NCI-H524 (cell line): ENCODE measurements at places on chromosomes 12 and 14.

DNA sequence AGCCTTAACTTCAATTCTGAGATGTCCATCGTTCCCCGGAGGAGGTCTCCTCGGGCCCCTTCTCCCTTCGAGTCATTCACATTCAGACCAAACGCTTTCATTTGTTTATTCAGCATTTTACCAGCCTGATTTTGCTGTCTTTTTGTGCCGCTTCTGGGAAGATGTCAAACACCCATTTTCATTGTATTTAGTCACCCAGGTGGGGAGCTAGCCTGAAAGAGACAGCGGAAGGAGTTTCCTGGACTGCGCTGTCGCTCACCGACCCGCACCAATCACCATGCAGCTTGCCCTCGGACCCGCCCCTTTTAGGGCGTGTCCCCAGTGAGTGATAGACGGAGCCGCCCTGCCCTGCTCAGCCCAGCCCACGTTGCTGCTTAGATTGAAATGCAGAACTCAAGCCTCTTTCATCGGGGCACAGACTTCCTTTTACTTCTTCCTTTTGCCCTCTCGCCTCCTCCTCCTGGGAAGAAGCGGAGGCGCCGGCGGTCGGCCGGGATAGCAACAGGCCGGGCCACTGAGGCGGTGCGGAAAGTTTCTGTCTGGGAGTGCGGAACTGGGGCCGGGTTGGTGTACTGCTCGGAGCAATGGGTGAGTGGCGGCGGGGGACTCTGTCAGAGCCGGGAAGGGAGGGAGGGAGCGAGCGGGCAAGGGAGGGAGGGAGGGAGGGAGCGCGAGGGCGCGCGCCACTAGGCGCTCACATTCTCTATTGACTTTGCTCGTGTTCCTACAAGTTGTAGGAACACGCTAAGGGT is at the start of gene PAX9:
PAX9 (plus strand) TSS at position 355 of the 752 bp plus-strand sequence; CDS start at position 585, 230 bp downstream.
- peak; percentile 98 for DNase-seq

DNA sequence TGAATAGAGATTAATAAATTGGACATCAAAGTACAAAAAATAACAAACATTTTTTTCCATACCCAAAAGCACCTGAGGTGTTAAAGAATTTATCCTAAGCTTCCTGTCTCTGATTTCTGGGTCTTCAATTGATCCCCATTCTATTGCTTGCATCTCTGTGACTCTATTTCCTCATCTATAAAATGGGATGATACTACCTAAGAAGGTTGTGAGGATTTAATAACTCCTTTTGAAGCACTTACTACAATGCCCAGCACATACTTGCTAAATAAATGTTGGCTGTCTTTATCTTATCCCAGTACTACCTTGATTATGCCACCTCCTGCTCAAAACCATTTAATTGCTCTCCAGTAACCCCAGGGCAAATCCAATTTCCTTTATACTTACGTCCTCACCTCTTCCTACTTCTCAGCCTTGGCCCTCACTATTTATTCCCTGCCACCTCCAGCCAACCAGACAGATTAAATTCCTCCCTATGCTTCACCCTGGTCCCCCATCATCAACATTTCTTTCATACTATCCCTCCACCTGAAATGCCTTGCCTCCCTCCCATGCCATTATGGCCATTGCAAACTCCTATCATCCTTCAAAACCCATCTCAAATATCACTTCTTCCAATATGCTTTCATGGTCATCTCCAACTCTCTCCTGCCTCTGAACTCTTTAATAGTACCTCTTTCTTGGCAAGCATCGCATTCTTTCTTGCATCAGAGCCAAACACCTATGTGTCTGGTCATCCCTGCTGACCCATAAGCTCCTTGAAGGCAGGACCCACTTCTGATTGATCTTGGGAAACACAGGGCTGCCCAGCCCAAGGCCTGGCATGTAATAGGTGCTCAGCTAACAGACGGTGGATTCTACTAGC is 7.9 kb upstream of the ASIC1 start:
- DNase-seq: no peak

- no peak for DNase-seq
Observed at GRCh38 chr12:103053089-103053488, 95.6 kb downstream of the ASCL1 start.

GRCh38 chr12:96242597-96242996 is 48.4 kb downstream of the ELK3 start:
- no peak for DNase-seq

DNA sequence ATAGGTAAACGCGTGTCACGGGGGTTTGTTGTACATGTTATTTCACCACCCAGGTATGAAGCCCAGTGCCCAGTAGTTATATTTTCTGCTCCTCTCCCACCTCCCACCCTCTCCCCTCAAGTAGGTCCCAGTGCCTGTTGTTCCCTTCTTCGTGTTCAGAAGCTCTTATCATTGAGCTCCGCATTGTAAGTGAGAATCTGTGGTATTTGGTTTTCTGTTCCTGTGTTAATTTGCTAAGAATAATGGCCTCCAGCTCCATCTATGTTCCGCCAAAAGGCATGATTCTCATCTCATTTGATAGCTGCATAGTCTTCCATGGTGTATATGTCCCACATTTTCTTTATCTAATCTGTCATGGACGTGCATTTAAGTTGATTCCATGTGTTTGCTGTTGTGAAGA is 6.9 kb upstream of the GPRC5D start:
- DNase-seq: no peak

DNA sequence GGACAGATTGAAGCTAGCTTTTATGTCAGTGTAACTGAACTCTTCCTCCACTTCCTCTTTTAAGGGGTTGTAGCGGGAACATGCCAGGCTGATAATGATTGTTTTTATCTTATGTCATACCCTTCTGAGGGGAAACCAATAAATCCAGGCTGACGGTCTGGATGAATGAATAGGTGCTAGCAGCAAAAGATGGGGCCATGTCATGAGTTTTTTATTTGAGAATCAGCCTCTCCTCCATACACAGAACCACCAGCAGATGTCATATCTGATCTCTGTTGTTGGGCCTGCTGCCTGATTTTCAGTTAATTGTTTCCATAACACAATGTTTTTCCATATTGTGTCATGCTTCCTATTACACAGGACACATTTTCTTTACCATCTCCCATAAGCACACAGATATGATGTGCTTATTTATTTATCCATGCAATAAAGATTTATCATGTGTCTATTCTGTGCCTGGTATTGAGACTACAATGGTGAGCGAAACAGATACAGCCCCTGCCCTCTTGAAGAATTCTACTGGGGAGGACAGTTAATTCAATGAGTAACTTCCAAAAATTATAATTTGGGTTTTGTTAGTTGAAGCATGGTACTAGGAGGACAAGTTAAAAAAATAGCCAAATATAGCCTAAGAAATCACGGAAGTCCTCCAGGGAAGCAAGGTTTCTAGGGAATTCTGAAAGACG is 33.6 kb upstream of the CRY1 start:
- DNase-seq: no peak

DNA sequence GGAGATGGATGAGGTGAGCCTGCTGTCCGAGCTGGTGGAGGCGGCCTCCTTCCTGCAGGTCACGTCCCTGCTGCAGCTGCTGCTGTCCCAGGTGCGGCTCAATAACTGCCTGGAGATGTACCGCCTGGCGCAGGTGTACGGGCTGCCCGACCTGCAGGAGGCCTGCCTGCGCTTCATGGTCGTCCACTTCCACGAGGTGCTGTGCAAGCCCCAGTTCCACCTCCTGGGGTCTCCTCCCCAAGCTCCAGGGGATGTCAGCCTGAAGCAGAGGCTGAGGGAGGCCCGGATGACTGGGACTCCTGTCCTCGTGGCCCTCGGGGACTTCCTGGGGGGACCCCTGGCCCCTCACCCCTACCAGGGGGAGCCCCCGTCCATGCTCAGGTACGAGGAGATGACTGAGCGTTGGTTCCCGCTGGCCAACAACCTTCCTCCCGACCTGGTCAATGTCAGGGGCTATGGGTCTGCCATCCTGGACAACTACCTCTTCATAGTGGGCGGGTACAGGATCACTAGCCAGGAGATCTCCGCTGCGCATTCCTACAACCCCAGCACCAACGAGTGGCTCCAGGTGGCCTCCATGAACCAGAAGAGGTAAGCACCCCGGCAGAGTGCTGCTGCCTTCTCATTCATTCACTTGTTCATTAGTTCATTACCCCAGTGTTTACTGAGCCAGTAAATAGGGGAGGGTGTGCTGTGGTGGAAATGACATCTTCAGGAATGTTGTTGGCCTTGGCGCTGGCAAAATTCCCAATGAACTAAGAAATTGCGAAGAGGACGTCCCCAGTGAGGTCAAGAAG is 774 bp upstream of the MANSC4 start:
- peak; percentile 31 for DNase-seq

DNA sequence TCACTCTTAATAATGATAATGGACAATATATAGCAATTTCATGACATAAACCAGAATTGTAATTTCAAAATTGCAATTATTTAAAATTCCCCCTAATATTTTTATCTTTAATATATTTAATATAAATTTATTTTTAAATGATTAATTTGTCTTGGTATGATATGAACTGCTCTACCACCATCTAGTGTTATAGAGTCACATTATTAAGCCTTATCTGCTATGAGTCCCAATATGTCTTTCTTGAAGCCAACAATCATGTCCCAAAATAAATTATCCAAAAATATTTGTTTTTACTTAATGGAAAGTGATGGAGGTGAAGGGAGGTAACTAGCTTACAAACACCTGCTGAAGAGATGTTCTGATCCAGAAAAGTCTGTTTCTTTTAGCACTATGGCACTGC is 151.4 kb downstream of the KCNC2 start:
- DNase-seq: no peak
